ENCODE measurements at places on chromosomes 2 and 18. TPM values are rescaled to one million over a fixed set of nuclear protein-coding genes. Genes with fewer than 3 reads are reported as not detected.

CEP192 gene
- total RNA-seq = 29.6 TPM

C2orf80 gene
- total RNA-seq = not detected

MC2R gene
- total RNA-seq = not detected

ABCA12 gene
- under 0.01 TPM for total RNA-seq

PLEK gene
- 0.11 TPM for total RNA-seq

ALMS1 gene
- total RNA-seq = 7.3 TPM

SMAD2 gene
- total RNA-seq = 109 TPM

NDC80 gene
- total RNA-seq = 24.3 TPM

SERPINB3 gene
- not detected for total RNA-seq

DNA sequence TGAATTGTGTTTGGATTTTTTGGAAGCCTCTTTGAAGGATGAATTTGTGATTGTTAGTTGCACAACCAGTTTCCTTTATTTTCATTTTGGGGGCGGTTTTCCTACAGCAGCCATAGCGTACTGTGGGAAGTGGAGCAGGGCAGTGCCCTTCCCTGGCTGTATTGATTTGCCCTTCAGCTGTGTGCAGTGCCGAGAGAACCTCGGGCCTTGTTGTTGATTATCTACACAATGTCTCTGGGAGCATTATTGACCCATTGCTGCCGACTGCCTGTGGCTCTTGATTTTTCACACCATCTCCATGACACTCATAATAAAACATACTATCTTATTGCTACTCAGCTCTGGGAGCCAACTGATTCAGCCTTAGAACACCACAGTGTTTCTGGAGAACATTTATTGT is 162.2 kb upstream of the BOD1L2 start:
- no peak for DNase-seq

DNA sequence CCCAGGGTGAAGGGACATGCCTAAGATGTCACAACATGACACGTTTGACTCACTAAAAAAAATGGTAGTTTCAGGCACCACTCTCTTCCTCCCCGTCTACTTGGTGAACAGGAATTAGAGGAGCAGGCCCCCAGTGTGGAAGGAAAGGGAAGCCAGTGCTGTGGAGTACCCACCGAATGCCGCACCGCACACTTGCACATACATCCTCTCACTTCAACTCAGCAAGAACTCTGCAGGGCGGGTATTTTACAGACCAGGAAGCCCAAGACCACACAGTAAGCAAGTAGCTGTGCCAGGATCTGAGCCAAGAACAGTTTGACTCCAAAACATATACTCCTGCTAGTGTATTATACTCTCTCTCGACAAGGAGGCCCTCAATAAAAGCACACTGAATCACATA is 69.8 kb downstream of the BCL2 start:
- DNase-seq = no peak

DNA sequence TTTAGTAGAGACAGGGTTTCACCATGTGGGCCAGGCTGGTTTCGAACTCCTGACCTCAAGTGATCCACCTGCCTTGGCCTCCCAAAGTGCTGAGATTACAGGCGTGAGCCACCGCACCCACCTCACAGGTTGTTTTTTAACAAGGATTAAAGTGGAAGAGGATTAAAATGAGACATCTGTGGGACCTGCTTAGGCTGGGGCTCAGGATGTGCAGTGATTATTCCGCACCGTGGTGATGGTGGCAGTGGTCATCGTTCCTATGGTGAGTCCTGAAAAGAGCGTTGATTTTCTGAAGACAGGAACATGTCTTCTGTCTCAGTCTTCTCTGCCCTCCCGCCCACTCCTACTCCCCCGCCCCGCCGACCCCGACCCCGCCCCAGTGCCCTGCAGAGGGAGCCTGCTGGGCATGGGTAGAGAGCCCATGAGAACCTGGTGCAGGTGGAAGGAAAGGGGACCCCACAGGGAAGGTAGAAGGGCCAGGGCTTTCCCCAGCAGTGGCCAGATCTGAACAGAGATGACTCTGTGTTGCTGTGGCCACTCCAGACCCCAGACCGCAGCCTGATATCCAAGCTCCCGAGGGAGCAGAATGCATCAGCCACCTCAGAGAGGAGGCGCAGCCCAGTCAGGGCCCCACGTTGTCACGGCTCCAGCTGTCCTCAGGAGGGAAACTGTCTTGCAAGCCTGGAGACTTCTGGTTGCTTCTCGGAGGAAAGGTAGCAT is 34.5 kb upstream of the FOSL2 start:
- no peak for DNase-seq

DNA sequence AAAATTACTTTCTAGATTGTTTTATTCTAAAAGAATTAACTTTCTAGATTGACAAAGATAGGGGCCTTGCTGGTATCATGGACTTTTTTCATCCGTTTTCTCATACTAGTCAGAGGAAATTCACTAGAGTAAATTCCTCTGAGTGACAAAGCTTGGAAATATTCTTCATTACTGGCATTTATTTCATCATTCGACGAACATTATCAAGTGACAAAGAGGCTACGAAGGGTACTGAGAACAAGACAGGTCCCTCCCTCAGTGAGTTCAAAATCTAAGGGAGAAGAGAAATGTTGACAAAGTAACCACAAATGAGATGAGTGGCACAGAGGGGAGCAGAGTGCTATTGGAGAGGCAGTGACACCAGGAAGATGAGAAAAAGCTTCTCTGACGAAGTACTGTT is 4.3 kb downstream of the EPG5 start:
- no peak for DNase-seq

DNA sequence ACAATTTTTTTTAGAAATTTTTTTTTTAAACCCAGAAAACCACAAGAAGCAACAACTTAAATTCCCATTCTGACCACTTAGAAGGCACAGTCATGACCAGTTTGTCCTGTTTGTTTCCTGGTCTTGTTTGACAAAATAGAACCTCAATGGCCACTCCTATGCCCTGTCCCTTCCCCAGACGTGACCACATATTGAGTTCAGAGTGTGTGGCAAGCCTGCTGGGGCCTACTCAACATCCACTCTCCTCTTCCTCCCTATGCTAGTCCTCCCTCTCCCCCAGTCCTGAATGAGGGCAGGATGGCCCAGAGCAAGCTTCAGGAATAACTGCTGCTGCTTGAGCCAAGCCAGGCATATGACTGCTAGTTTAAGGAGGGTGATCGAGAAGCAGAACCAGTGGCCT is 89.6 kb downstream of the PRELID3A start:
- no peak for DNase-seq

DNA sequence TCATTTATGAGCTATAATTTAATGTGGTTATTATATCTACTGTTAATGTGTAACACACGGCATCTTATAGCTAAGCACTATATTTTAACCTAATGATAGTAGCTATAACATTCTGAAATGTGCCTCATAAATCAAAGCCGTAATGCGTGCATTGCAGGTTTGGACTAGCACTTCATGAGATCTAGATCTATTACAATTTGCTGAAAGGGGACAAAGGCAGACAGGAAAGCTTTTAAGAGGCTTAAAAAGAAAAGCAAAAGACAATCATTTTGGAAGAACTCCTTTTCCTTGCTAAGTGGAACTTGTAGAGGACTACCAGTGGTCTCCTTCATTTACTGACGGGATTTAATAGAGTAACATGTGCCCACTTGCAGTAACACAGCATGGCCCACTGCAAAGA is 213.1 kb downstream of the NBAS start:
- no peak for DNase-seq

GRCh38 chr2:73114273-73114867 is 1.6 kb upstream of the RAB11FIP5 start:
- DNase-seq = no peak

GRCh38 chr2:18401471-18401870 is 159.0 kb downstream of the RDH14 start:
- no peak for DNase-seq

DNA sequence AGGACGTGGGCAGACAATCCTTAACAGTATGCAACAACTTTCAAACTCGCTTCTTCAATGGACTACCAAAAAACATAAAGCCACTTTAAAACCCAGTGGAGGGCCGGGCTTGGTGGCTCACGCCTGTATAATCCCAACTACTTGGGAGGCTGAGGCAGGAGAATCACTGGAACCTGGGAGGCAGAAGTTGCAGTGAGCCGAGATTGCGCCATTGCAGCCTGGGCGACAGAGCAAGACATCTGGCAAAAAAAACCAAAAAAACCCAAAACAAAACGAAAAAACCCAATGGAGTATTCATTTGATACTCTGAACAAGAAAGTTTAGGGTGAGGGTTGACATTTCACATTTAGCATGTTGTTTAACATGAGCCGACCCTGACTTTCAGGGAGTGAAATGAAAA is 14.0 kb downstream of the RNF125 start:
- DNase-seq = no peak

DNA sequence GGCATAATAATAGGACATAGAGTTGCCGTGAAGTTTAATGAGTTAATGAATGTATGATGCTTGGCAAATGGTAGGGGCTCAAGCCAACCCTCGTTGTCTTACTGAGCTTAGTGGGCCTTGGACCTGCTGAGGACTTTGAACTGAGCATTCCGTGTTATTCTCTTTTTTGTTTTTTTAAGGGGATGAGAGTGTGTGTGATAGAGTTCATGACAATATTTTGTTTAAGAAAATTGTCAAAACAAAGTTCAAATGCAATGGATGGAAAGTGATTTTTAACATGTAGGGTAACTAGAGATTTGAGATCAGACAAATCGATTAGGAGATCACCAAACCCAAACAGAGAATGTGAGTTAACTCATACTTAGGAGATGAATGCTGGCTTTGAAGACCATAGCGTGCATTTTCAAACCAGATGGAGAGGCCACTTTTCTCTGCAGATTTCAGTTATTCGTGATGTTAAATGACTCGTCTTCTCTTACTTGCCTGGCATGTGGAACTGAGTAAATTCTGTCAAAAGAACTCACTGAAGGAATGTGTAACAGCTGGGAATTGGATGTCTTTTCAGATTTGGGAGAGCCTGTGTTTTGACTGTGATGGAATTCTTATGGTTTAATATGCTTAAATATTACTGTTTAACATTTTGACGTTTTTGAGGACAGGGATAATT is 88.7 kb downstream of the NEDD4L start:
- DNase-seq = no peak

DNA sequence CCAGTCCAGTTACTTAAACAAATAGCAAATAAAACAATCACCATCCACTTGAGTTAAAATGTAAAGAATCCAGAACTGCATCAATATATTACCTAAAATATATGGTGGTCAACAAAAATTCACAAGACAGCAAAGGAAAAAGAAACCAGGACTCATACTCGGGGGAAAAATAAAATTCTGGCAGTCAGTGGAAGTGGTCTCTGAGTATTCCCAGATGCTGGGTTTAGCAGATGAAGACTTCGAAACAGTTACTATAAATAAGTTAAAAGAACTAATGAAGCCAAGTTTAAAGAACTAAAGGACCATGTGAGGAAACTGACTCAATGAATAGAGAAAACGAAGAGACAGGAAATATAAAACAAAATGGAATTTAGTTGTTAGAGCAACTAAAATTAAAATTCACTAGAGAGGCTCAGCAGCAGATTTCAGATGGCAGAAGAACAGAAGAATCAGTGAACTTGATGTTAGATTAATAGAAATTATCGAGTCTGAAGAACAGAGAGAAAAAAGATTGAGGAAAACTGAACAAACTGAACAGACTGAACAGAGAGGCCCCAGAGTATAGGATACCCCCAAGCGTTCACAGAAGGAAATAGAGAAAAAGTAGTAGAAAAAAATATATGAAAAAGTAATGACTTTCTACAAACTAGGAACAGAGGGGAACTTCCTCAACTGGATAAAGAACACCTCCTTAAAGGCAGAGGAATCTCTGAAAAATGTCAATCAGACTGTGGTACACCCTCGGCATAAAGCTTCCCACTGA is 27.9 kb downstream of the MGAT4A start:
- DNase-seq = no peak

DNA sequence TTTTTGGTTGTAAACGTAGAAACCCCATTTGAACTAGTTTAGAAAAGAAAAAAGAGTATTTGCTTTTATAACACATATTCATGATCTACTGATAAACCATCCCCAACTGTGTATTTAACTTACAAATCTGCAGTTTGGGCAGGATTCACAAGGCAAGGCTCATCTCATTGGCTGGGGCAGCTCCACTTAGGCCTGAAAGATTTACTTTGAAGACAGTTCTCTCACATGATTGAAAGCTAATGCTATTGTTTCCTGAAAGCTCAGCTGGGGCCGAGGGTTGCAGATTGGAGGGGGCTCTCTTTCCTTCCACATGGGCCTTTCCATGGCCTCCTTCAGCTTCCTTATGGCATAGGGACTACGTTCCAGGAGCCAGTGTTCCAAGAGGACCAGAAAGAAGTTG is 47.4 kb downstream of the ARHGAP15 start:
- DNase-seq = no peak

DNA sequence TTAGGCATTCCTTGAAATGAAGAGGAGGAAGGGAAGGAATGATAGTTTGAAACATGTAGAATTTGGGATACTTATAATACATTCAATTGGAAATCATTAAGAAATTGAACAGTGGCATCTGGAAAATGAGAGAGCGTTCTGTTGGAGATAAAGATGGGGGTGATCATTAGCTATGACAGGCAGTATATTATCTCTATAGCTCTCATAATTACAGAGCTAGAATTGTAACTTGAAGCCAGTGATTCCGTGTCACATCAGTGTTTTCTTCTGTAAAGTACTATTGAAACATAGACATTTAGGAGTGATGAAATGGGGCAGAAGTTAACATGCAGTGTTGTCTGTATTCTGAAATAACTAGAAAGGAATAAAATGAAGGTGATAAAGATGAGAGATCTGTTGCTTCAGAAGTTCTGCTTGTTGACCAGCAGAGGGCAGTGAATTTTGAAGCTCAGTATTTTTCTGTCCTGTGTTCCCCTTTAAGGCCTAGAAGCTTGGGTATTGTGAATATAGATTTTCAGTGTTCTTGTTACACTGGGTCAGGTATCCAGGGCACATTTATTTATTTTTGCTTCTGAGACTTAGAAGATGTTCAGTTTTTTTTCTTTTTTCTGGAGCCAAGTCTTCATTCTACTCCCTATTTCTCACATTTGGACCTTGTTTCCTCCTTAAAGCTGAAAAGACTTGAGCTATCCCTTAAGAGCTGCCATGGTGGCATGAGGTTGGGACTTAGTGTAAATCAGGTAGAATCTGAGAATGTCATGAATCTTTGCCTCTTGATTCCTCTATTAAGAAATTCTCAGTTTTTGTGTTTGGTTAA is 157.4 kb downstream of the TAF4B start:
- peak; percentile 24 for DNase-seq

- no peak for DNase-seq
Measured at GRCh38 chr18:5447442-5447841, 96.4 kb downstream of the EPB41L3 start.

DNA sequence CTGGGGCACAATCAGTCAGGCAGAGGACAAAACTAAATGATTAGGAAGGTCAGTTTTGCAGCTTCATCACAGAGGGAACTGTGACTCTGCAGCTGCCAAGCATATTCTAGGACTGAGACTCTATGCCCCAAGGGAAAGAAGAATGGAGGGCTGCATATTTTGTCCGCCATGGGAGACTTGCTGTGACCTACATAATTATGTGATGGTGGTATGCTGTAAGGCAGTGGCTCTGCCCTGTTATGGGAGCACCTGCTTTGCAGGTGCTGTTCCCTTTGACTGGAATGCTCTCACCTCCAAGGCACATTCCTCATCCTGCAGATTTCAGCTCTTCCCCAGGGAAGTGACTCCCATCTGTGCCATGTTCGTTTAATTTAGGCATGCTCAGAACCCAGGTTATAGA is 261.9 kb upstream of the EPHA4 start:
- DNase-seq = no peak

- no peak for DNase-seq
Measured at GRCh38 chr2:100119235-100119634, 23.2 kb downstream of the AFF3 start.

Measured in pulmonary artery endothelial cell (primary cell).